Anterior cingulate cortex (tissue), 58 donors: ENCODE measurements at places on chromosomes 5 and 9.

DNA sequence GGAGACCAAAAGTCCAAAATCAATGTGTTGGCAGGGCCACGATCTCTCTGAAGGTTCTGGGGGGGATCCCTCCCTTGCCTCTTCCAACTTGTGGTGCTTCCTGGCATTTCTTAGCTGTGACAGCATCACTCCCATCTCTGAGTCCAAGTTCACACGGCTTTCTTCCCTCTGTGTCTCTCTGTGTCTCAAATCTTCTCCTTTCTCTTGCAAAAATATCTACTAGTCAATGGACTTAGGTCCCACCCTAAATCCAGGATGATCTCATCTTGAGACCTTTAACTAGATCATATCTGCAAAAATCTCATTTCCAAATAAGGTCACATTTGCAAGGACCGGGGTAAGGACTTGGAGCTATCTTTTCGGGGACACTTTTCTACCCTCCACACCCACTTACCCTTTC is 186.1 kb downstream of the HSD17B3 start:
- no peak for DNase-seq

- no peak for DNase-seq
Measured at GRCh38 chr9:134723491-134724190, 82.0 kb downstream of the COL5A1 start.

- DNase-seq: no peak
Measured at GRCh38 chr5:130992621-130993020, 172.4 kb downstream of the HINT1 start.

- no peak for DNase-seq
Measured at GRCh38 chr5:14781106-14781505, 90.5 kb downstream of the ANKH start.

GRCh38 chr5:158086856-158087255 is 227.9 kb upstream of the CLINT1 start:
- no peak for DNase-seq
